ENCODE measurements at places on chromosomes 12 and 14.
A peak's percentile ranks its signal among the peaks of the same experiment; 100 is the strongest.

- DNase-seq: no peak
These were observed 22.9 kb upstream of the AKAP5 start for GRCh38 chr14:64442300-64442988.

GRCh38 chr12:115451780-115452736 lies 768.1 kb upstream of the TBX3 start:
- DNase-seq: no peak

DNA sequence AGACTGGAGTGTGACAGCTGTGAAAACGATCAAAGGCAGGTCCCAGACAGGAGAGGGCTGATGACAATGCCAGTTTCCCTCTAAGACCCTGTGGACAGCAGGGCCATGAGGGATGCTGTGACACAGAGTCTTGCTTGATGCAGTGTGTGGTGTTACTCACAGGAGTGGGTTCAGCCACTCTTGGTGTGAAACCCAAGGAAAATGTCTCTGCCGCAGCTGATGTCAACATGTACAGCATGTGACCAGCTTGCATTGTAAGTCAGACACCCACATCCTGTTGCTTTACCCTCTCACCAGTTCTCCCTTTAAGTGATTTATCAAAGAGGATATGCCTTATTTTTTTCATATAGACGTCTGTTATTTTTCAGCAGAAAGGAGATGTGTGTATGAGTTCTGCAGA lies 268.6 kb downstream of the BTG1 start:
- DNase-seq: peak; percentile 99

- DNase-seq: no peak
These were observed 64.4 kb upstream of the TRHDE start for GRCh38 chr12:72207486-72208409.

GRCh38 chr12:88925454-88925853 lies 345.2 kb upstream of the KITLG start:
- no peak for DNase-seq

- DNase-seq: no peak
These were observed 5.5 kb upstream of the HVCN1 start for GRCh38 chr12:110694330-110694901.

- DNase-seq: no peak
These were observed 30.5 kb upstream of the GRIP1 start for GRCh38 chr12:66709457-66709773.

GRCh38 chr12:120774169-120774916 lies 48.7 kb downstream of the ACADS start:
- DNase-seq: no peak

GRCh38 chr12:1920971-1921370 lies 2.5 kb upstream of the CACNA2D4 start:
- no peak for DNase-seq

GRCh38 chr14:80872645-80873044 lies 68.9 kb downstream of the CEP128 start:
- no peak for DNase-seq

DNA sequence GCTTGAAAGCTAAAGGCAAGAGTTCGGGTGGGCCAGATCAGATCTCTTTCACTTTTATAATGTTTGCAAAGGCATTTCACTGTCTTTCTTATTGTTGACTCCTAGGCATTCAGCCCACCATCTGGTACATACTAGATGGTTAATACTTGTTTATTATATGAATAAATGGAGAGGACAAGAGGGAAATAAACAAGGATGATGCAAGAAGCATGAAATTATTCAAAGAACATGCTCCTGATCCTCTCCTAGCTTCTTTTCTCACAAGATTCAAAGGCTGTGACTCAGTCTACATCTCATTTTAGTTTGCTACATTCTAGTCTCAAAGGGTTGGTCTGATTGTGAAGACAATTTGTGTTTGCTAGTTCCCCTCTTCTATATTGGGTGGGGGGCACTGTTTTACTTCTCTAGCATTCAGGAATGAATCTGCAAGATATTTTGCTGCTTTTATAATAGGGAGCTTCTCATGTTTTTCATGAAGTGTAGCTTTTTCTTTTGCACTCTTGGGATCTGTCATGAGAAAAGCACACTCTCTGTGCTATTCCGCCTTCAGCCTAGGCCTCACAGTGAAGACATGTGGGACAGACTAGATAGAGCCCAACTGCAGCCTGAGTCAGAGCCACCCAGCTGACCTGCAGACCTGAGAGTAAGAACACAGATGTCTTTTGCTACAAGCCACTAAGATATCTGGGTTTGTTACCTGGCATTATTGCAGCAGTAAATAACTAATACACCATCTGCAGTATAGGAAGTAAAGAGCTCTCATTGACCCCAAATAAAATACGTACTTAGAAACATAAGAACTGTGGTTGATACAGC lies 65.7 kb downstream of the PTHLH start:
- no peak for DNase-seq

DNA sequence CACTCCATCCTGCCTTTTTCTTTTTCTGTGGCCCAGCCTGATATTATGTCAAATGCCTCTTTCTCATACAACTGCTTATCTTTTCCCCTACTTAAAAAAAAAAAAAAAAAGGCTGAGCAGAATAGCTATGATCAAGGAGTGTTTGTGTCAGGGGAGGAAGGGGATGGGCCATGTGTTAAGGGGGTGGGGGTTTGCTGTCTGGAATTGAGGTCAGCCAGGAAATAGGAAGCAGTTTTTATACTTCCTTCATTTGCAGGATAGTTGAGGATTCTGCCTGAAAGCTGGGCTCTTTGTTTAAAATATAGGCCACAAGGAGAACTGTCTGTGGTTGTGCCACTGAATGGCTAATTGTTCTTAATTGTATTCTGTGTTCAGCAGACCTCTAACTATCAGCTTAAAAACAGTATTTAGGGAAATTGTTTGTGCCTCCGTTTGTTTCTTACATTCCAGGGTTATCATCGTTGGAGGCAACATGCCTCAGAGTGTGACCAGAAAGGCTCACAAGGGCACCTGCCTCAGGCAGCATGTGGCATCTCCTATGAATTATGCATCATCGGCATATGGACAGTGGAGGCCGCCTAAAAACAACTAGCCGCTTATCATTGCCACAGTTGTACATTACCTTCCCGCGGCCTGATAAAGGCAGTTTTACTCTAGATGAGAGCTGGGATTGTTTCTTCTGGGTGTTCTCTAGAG lies 96.0 kb downstream of the SRGAP1 start:
- DNase-seq: no peak

DNA sequence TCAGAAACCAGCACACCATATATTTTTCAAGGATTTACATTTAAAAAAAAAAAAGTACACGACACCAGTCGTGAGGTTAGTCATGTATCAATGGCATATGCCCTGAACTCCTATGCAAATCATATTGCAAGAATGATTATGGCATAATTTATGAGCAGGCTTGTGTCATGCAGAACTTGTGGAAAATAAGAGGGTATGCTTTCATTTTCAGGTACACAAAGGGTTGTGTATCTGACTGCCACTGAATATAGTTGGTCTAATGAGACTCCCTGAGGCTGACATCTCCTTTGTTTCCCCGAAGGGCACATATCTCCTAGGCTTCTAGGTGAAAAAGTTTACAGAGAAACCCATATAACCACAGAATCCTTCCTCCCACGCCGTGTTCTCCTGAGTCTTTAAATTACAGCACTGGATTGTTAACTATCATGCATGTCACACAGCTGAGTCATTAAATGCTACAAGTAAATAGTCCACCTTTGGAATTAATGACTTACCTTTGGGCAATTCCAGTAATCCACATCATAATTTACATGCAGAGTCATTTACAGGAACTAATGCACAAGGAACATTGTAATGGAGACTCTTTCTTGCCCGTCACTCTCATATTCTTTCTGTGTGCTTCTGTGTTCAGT lies 356.7 kb upstream of the DIO2 start:
- DNase-seq: no peak

- no peak for DNase-seq
These were observed 2.2 kb downstream of the PIP4K2C start for GRCh38 chr12:57593187-57593586.

GRCh38 chr14:54738009-54738408 lies 164.6 kb downstream of the GCH1 start:
- no peak for DNase-seq

- DNase-seq: no peak
These were observed 29.4 kb downstream of the SYNE3 start for GRCh38 chr14:95486875-95487668.

- no peak for DNase-seq
These were observed 232.5 kb upstream of the FOXN3 start for GRCh38 chr14:89649451-89650075.

DNA sequence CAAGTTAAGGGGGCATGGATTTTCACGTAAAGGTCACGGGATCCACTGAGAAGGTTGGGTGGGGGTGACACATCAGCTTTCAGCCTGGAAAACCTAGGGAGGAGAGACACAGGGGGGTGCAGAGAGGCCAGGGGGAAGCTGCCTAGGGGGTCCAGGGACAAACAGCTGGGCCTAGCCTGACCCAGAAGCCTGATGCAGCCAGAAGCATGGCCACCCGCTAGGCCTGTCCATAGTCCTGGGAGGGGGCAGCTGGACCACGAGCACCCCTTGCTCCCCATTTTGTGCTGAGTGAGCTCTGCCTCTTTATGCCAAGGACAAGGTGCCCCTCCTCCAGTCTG lies 322.7 kb upstream of the RTL1 start:
- no peak for DNase-seq

GRCh38 chr14:68666236-68666635 lies 126.6 kb downstream of the ZFP36L1 start:
- DNase-seq: no peak

DNA sequence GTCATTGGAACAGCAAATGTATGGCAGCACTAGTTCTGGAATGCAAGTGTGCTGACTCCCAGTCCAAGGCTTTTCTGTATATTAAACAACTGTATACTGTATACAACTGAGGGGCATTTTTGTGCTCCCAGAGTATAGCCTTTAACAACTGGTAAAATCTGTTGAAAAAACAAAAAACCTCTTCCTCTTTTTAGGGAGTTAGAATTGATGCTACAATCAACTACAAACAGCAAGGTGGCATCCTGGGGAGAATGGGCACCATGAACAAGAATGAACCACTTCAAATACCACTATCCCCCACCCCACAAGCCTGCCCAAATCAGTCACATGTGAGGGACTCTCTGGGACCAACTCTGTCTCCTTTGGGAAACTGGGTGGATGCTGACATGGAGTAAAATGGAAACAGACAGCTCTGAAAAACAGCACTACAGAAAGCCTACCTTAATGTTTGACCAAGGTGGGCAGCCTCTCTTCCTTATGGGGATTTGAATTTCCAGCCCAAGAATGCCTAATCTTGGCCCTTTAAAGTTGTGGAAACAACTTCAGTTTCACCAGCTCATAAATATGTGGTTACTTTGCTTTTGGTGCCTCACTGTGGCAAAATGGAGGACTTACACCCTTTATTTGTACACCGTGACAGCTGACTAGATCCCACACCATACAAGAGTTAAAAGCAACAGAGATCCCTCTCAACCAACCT lies 7.5 kb downstream of the VTI1B start:
- no peak for DNase-seq

DNA sequence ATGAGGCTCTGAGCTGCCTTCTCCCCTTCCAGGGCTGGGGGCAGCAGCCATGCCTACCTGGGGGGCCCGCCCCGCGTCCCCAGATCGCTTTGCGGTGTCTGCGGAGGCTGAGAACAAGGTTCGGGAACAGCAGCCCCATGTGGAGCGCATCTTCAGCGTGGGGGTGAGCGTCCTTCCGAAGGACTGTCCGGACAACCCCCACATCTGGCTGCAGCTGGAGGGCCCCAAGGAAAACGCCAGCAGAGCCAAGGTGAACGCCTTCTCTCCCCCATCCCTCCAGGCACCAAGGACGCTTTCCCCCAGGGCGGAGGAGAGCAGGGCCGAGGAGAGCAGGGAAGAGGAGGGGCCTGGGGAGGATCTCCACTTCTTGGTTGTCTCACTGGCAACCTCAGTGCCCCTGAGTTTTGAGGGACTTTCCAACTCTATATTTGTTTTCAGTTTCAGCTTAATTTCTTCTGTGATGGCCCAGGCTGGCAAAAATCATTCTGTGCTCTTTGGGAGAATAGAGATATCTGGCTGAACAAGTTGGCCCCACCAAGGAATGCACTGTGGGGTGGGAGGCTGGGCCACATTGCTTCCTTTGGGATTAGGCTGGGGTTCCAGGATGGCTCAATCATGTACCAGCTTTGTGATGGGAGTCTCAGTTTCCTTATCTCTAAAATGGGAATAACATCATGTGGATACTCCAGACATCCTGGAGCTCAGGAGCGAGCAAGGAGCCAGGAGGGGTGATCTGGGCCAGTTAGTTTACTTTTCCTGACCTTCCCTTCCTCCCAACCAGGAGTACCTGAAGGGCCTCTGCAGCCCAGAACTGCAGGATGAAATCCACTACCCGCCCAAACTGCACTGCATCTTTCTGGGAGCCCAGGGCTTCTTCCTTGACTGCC lies 1.2 kb downstream of the KHNYN start:
- DNase-seq: no peak

DNA sequence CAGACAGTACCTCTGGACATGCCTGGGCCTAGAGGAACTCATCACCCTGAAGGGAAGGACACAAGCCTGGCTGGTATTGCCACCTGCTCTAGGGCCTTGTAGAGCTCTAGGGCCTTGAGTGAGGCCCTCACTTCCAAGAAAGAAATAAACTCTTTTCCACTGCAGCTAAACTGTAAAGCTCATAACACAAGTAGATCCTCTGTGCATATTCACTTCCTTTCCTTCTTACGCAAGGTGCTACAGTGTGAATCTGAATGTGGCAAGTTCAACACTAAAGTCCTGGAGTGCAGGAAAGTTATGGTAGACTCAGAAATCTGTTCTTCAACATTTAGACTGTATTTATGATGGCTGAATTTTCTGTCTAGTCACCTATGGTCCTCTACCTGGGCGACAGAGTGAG lies 14.5 kb downstream of the RNASE3 start:
- DNase-seq: no peak

GRCh38 chr14:87873741-87874140 lies 119.2 kb downstream of the GALC start:
- DNase-seq: no peak

- DNase-seq: no peak
These were observed 25.5 kb upstream of the DTX1 start for GRCh38 chr12:113030875-113031525.

- DNase-seq: no peak
These were observed 10.7 kb upstream of the GPX2 start for GRCh38 chr14:64953310-64953654.

DNA sequence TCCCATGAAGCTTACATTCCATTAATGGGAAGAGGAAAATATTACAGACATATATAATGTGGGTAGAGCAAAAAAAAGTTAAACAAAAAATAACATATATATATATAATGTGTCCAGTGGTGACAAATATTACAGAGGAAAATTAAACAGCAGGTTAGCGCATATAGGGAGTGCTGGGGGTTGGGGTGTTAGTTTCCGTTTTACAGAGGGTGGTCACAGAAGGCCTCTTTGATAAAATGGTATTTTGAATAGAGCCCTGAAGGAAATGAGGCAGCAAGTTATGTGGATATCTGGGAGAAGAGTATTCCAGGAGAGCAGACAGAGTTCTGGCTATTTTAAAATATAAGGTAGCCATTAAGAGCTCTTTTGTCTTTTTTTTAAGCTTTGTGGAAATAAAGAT lies 73.2 kb downstream of the DCAF5 start:
- DNase-seq: no peak

GRCh38 chr12:17097674-17098073 lies 491.7 kb upstream of the LMO3 start:
- DNase-seq: no peak

- no peak for DNase-seq
These were observed 396.2 kb downstream of the PAWR start for GRCh38 chr12:79294590-79294989.

GRCh38 chr14:89037065-89037464 lies 212.6 kb downstream of the TTC8 start:
- no peak for DNase-seq

GRCh38 chr14:68566075-68566474 lies 226.8 kb downstream of the ZFP36L1 start:
- DNase-seq: no peak
